ENCODE measurements at places on chromosomes 11 and 22.
A peak's percentile ranks its signal among the peaks of the same experiment; 100 is the strongest.

GRCh38 chr11:123061403-123062157 lies at the start of gene HSPA8:
HSPA8 (minus strand) TSS chr11:123062136; CDS start chr11:123061324, 812 bp downstream.
- DNase-seq: peak; percentile 86

DNA sequence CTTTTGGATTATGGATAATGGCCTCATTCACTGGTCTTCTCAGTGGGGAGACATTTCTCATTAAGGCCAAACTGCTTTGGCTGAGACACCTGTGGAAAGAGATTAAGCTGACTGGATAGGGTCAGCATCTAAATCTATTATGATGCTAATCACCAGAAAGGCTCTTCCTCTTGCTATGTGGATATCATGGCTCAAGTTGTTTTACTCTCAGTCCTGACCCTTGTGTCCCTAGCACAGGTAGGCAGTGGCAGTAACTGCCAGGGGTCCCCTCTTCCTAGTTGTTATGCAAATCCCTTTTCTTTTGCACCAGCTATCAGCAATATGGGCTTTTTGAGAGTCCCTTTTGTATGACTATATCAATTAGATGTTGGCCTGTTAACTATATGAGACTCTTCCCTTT lies 335.7 kb upstream of the PLET1 start:
- no peak for DNase-seq

- DNase-seq: no peak
Measured at GRCh38 chr11:86741839-86742805, 58.2 kb upstream of the PRSS23 start.

DNA sequence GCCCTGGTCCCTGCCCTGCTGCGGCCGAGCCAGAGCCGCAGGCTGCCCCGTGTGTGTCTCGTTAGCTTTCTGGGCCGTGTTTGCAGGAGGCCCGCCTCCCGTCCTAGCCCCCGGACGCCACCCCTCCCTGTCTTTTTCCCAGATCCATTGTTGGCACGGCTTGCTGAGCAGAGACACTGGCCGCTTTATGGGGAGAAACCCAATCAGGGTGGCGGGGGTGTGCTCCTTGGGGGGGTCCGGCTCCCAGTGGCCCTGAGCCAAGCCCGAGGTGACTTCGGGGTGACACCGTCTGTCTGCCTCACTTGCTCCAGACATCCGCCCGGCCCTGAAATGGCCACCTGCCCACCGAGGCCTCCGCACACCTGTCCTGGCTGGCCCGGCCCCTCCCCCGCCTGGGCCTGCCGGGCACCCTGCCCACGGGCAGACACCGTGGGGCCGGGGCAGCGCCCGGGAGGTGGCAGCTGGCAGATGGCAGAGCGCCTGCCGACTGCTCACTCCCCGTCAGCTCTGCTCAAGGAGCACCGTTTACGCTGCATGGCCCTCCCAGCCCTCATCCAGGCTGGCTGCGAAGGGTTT lies 43.1 kb upstream of the PPARA start:
- DNase-seq: no peak

DNA sequence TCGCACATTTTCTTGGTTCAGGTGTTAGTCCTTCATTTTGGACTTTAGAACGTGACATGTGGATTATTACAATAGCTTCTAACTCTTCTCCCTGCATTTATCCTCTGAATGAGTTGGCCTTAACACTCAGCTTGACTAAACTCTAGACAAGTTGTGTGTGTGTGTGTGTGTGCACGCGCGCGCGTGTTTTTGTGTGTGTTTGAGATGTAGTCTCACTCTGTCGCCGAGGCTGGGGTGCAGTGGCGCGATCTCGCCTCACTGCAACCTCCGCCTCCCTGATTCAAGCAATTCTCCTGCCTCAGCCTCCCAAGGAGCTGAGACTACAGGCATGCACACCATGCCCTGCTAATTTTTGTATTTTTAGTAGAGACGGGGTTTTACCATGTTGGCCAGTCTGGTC lies 24.3 kb upstream of the KCNA4 start:
- no peak for DNase-seq

- no peak for DNase-seq
Measured at GRCh38 chr11:132997396-132997795, 534.9 kb downstream of the OPCML start.
